Activated CD4-positive, alpha-beta T cell treated with anti-CD3 and anti-CD28 coated beads for 48 hours (primary cell): ENCODE measurements at places on chromosomes 2 and 18.
A peak's percentile ranks its signal among the peaks of the same experiment; 100 is the strongest.

DNA sequence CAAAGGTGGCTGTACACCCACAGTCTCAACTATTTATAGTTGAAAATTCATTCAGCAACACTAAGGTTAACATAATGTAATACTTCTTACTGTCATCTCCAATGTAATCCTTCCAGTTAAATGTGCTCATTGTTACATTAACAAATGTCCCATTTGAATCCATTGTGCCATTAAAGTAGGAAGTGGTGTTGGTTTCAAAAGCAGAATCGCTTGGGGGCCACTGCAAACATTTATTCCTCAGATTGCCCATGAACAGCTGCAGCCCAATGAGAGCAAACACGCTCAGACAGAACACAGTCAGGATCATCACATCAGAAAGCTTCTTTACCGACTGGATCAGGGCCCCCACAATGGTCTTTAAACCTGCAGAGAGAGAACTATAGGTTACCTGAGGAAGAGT, 41.4 kb downstream of the SCN3A start:
- no peak for DNase-seq

- DNase-seq: no peak
Observed at GRCh38 chr2:78701546-78701945, 324.0 kb upstream of the REG3G start.

GRCh38 chr2:163155279-163155883, 316.8 kb upstream of the KCNH7 start:
- no peak for DNase-seq

GRCh38 chr2:55452879-55453278, 33.2 kb upstream of the CCDC88A start:
- DNase-seq: no peak

- DNase-seq: no peak
Observed at GRCh38 chr2:241932899-241933178, 63.3 kb downstream of the RTP5 start.

DNA sequence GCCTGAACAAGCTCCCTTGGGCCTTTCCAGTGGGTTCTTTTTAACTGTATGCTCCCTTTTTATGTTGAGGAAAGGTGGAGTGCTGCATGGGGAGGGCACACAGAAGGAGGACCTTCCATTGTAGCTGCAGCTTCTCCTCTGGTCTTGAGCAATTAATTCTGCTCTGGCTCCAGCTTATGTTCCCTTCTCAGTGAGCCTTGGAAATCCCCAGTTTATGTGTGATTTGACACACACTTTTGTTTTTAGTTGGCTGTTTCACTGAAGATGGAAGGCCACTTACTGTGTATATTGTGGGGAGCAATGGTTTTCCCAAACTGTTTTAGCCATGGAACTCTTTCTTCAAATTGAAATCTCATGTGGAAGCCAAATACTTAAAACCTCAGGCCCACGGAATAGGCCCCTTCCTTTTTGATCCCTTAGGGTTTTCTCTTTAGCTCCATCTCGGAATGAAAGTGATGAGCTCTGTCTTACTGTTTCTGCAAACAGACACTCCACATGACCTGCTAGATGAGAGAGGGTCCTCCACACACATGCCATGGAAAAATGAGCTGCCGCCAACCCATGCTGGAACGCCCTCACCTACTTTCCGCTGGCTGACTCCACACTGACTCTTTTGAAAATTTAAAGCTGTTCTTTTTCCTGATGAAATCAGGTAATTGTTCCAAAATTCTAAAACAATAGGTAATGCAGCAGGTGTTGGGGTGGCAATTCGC, 280.9 kb upstream of the SIX2 start:
- DNase-seq: peak; percentile 4

- no peak for DNase-seq
Observed at GRCh38 chr18:42178376-42179080, 223.5 kb downstream of the PIK3C3 start.

GRCh38 chr18:54787121-54787520, 41.2 kb upstream of the RAB27B start:
- DNase-seq: no peak

DNA sequence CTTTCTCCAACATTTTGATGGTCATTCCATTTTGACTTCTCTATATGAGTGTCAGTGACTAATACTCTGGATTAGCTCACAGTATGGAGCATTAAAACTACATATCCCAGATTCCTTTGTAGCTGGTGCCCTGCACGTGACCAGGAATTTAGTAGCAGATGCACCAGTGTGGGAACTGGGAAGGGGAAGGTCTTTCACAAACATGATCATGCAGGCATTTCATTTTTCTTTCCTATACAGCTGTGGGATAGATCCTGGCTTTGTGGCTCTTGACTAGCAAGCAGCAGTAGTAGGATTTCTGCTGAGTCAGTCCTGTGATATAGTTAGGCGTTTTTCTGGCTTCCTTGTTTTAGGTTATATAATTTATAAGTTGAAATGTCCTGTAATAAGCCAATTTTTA, 971.0 kb upstream of the CDH2 start:
- DNase-seq: no peak

GRCh38 chr2:20224164-20224715, 690 bp downstream of the SDC1 start:
- no peak for DNase-seq

DNA sequence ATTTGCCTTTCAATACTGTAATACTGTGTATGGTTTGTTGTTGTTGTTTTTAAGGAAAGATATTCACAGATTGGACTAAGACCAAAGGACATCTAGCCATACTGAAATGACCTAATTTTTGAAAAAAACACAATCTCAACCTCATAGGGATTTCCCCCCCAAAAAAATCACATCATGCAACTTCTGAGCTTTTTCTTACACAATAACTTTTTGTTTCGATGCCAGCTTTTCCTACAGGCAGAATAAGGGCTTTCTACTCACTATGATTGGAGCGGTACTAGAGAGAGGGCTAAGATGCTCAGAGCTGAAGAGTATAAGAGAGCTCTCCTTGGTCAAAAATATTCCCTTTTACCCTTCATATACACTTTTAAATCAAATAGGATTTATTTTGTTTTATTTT, 32.4 kb upstream of the SLC3A1 start:
- DNase-seq: no peak

DNA sequence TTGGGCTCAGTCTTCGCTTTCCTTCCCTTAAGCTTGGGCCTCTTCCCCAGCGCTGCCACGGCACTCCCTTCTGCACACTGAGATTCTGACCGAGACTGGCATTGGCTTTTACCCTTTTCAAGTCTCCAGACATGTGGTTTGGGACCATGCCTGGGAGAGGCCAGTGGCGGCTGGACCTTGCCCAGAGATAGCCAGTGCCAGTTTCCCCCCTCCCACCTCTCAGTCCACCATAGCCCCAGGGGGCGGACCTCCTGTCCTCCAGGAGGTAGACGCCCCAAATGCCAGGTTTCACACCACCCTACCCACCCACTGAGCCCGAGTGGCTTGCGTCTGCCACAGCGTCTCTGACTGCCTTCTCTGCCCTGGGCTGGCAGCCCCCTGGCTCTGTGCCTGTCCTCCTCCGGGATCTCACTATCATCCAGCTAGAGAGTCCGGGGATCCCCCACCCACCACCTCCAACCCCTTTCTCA, 47.7 kb downstream of the INPP5D start:
- DNase-seq: no peak

DNA sequence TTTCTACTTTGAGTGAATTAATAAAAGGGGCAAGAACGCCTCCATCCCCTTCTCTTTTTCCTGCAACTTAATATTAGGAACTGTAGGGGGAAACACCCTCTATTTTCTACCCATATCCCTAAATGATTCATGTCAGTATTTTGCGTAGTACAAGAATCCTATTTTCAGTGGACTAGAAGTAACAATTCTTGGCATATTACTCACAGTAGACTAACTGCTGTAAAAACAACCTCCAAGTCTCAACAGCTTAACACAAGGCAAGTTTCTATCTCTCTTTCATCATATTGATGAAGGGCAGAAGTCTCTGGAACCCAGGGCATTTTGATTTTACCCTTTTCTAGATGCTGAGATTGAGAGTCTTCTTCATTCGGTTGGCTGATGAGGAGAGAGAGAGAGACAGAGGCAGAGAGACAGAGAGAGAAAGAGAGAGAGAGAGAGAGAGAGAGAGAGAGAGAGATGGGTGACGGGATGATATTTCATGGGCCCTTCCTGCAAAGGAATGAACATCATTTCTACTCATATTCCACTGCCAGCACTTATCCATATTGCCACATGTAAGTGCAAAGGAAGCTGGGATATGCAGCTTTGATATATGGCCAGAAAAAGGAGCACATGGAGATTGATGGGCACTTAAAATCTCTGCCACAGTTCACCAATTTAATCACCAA, 481.6 kb downstream of the LPIN1 start:
- DNase-seq: no peak

- DNase-seq: no peak
Observed at GRCh38 chr2:70391988-70392387, 90.1 kb upstream of the FAM136A start.

- DNase-seq: no peak
Observed at GRCh38 chr2:203080447-203081045, 65.9 kb downstream of the NBEAL1 start.
